Stimulated activated CD4-positive, alpha-beta T cell treated with anti-CD3 and anti-CD28 coated beads, Interleukin-15, amount 100 ng/mL, for 24 hours (primary cell): ENCODE measurements at places on chromosomes 6 and 20.

GRCh38 chr6:40719671-40720374, 132.7 kb upstream of the LRFN2 start:
- no peak for DNase-seq

GRCh38 chr20:60050193-60050947, 92.1 kb downstream of the CDH26 start:
- no peak for DNase-seq

DNA sequence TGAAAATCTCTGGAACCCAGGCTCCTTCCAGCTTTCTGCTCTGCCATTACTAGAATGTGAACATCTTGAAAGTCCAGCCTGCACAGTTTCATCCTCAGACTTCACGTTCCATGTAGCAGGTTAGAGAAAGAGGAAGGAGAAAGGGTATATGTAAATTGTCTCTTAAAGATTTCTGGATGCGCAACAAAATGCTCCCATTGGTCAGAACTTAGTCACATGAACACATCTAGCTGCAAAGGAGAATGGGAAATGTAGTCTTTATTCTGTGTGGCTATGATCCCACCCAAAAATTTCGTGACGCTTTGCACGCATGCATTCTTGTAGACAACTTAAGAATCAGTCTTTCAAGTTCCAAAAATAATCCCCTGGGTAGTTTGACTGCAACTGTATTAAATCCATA, 46.4 kb upstream of the CHD6 start:
- no peak for DNase-seq

GRCh38 chr20:50194831-50195523, 4.3 kb downstream of the CEBPB start:
- no peak for DNase-seq

DNA sequence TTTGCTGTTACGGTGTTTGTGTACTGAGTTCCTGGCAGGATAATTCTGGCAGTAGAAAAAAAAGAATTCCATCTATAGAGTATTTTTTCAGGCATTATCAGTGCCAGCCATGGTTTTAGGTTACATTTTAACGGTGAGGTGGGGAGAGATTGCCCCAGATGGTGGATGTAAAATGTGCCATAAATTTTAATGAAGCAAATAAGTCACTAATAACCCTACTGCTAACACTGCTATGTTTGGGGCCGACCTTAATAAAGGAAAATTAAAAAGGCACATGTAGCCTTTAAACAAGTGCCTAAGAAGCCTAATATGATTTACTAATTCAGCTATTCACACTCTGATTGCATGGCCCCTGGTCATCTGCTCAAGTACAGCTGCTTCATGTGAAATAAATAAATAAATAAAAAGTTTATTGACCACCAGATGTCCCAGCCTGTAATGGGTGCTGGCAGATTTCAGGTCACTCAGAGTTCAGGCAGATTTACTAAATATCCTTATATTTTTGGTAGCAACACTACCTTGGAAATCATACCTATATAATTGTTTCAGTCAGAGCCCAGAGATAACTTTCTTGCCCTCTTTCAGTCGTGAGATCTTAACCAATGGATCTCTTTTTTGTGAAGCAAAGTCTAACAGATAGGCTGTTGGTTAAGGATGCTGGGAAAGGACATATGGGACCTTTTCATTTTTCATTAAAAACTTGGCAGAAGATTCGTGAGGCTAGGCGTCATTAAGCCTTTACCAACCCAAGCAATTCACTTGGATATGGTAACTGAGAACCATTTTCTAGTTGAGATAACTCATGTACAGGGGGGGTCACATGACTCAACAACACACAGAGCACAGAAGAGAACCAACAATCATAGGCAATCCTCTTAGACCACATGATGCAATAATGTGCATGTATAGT, 495.0 kb upstream of the NRSN1 start:
- DNase-seq = no peak

- DNase-seq = no peak
These were observed 37.1 kb upstream of the EEF1E1 start for GRCh38 chr6:8139451-8139850.

DNA sequence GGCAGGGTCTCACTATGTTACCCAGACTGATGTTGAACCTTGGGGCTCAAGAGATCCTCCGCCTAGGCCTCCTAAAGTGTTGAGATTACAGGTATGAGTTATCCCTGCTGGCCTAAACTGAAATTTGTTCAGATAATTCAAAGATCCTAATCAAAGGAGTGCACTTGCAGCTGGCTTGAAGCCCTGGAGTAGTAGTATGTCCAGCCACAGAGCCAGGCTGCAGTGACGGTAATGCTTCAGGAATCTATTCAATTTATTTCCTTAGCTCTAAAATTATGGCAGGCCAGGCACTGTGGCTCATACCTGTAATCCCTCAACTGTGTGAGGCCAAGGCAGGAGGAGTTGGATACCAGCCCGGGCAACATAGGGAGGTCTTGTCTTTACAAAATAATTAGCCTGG, 1.4 kb upstream of the DDX43 start:
- DNase-seq = no peak

GRCh38 chr20:5662769-5663168, 87.4 kb upstream of the SHLD1 start:
- no peak for DNase-seq

DNA sequence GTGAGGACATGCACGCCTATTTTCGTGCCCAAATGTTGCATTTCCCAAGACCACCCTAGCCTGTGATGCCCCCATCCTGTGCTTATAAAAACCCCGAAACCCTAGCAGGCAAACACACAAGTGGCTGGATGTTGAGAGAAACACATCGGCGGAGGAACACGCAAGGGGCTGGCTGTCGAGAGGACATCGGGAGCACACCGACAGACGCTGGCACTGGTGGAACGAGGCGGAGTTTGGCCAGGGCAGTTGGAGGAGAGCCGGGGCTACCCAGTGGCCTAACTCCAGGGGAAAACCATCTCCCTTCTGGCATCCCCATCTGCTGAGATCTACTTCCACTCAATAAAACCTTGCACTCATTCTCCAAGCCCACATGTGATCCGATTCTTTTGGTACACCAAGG, 225.9 kb upstream of the GRIK2 start:
- no peak for DNase-seq

DNA sequence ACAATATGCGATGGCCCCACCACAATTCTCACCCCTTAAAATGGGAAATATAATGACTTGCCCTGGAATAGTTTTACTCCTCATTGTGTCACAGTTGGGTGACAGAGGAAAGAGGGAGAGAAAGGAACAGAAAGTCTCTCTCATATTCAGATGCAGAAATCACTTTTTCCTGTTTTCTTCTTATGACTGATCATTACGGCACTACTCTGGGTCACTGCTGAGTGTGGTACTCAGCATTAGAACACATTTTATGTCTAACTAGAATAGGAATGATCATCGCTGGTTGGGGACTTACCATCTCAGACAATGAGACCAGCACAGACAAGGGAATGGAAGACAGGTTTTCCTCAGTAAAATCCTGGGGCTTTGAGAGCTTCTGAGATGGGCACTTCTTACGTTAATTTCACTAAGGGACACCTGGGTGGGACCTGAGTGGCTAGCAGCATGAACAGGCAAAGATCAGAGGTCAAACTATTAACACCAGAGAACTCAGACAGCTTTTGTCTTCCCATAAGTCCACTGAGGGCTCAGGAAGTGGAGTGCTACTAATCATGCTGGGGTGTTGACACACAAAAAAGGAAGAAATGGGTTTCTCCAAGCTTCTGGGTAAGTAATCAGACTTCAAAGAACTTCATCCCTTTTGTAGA, 54.9 kb upstream of the ARHGAP18 start:
- no peak for DNase-seq

GRCh38 chr20:36506253-36506652, 35.1 kb upstream of the MYL9 start:
- DNase-seq = no peak

DNA sequence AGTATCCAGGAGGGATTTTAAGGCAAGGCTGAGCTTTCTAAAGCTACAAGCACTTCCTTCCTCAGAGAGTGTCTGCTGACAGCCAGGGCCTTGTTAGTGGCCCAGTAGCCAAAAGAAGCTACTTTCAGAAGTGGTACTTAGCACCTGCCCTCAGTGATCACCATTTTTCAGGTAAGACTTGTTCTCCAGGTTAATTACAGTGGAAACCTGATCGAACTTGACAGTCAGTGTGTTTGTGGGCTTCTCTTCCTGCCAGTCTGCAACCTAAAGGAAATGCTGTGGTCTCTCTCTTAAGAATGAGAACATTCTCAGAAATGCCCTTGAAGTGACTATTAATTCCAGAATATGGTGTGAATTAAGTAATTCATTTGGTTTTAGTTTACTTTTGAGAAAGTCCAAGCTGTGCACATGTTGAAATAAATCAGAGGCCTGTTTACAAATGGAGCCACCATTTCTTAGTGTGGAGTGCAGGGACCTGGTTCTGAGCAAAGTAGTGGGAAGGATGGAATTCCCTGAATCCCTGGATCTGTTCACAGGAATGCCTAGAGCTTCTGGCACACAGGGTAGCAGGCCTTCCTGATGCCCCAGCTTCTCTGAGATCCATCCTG, 185.3 kb upstream of the AGPAT4 start:
- no peak for DNase-seq

- no peak for DNase-seq
These were observed 153.3 kb downstream of the QRSL1 start for GRCh38 chr6:106782536-106783285.

- no peak for DNase-seq
These were observed 209.8 kb downstream of the GJA1 start for GRCh38 chr6:121645100-121645745.

DNA sequence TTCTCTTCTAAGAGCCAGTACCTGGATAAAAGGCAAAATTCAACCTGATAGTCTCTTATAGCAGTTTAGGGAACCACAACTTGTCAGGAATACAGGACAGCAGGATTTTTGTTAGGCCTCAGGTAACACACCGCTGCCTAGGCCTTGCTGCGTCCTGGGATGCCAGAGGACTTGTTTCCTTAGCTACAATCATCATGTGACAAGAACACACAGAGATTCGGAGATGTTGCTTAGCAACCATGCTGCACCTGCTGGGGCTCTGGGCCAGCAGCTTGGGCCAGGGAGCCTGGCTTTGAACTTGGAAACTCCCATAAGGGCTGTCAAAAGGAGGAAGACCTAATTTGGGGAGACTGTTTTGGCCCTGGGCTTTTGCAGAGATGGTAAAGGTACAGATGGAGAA, 36.1 kb upstream of the CHD6 start:
- no peak for DNase-seq

- no peak for DNase-seq
These were observed 23.7 kb downstream of the ACOT13 start for GRCh38 chr6:24690593-24690992.

- DNase-seq = no peak
These were observed 41.6 kb downstream of the OPRM1 start for GRCh38 chr6:154080461-154081189.

DNA sequence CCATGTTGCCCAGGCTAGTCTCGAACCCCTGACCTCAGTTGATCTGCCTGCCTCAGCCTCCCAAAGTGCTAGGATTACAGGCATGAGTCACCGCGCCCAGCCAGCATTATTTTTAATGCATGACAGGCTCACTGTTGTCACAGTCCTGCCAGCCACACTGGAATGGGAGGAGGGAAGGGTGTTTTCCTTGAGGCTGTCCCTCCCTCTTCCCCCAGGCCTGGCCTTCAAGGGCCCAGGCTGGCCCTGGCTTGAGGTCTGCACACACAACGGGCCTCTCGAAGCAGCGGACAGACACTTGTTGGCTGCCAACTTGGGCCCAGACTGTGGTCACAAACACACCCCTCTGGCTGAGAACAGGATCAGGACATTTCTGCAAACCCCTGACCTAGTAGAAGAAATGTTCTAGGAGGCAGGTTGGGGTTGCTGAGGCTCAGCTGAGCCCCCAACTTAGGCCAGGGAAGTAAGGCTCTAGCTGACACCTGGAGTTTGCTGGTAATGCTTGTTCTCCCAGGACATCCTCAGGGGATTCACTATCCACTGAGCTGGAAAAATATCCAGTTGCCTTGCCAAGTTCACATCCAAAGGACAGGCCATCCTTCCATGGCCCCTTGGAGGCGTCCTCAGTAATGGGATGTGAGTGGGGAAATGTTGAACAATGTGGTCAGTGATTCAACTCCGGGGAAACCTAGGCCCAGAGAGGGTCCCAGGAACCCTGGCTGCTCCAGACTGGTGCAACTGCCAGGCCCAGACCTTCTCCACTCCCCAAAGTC, 9.9 kb downstream of the SNTA1 start:
- DNase-seq = no peak

GRCh38 chr6:149964308-149965193, 808 bp downstream of the ULBP1 start:
- DNase-seq = peak; percentile 43

- no peak for DNase-seq
These were observed 182.7 kb downstream of the PHACTR1 start for GRCh38 chr6:12899046-12899833.

GRCh38 chr6:147382945-147383554, 125.4 kb upstream of the SAMD5 start:
- DNase-seq = no peak

DNA sequence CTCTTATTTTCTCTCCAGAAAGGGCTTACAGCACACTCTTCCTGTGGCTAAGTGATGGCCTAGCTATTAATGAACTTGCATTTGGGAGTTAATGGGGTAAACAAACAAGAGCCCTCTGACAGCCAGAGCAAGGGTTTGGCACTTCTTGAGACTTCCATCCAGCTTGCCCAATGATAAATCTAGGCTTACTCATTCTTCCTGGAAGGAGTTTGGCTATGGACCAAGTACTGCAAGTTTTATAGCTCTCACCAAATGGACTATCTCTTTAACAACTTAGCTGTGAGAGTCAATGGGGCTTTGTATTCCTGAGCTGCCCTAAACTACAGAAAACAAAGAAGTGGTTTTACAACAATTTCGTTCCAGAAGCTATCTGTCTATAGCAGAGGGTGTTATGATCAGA, 16.7 kb upstream of the PI3 start:
- no peak for DNase-seq

- peak; percentile 92 for DNase-seq
These were observed 6.3 kb downstream of the TNFAIP3 start for GRCh38 chr6:137873273-137873762.

DNA sequence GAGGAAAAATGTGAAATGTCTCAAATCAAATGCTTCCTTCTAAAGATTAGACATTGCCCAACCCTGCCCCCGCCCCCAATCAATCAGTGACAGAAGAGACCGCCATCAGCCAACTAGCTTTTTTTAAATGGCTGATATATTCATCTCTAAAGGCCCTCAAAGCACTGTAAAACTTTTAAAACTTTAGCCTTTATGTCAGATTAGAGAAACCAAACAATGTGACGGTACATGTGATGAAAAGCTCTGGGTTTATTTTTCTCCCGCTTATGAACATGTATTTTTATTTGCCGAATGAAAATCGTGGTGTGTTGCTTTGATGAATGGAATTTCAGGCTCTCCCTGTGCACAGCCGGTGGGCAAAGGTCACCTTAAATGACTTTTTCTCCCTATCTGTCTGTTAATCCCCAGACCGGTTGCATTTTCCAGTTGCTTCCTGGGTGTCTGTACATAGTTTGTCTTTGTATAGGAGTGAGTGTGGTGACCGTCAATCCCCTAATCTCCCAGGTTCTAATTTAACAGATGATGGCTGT, 38.5 kb downstream of the TBC1D7 start:
- no peak for DNase-seq

GRCh38 chr6:154138793-154139192, 99.8 kb downstream of the OPRM1 start:
- no peak for DNase-seq
